ENCODE measurements at places on chromosomes 4 and X.
A peak's percentile ranks its signal among the peaks of the same experiment; 100 is the strongest.

DNA sequence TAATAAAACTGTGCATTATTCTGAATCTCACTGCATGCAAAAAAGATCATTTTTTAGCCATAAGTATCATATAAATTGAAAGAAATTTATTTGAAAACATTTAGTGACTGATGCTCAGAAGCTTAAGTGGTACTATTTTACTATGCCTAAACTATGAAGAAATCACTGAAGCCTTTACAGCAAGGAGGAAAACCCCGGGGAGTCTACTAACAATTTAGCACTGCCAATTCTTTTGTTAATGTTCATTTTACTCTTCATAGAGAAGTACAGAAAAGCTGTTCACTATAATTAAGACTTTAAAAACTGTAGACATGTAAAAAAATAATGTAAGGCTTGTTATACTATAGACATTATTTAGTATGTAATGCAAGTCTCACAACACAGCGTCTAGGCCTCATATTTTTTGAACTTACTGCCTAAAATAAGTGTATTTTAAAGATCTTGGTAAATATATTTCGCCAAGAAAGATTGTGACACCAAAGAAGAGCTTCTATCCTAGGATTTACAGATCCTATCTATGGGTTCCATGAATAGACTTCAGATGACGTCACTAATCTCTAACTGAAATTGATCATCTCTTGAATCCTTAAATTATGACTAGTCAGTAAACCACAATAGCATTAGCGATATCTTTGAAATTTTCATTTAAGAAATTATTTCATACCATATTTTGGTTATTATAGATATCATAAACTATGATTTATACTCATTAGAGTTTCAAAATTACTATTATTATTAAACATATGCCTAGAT, 602.5 kb downstream of the TMA16 start:
- no peak for DNase-seq

DNA sequence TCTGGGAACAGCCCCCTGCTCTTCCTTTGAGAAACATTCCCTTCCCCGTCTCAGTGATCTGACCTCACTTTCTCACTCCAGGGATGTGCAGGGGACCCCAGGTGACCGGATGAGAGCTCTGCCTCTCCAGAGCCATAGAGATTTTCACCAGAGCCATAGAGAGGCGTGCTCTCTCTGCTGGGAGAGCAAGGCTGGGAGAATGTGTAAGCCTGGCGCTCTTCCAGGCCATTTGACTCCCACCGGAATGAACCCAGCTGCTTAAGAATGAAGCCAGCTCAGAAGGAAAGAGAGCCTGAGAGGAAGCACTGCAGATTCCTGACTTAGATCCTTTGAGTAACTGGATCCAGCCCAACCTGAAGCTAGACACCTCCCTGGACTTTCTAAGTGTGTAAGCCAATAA, 106.4 kb downstream of the DHX15 start:
- DNase-seq = peak; percentile 76

DNA sequence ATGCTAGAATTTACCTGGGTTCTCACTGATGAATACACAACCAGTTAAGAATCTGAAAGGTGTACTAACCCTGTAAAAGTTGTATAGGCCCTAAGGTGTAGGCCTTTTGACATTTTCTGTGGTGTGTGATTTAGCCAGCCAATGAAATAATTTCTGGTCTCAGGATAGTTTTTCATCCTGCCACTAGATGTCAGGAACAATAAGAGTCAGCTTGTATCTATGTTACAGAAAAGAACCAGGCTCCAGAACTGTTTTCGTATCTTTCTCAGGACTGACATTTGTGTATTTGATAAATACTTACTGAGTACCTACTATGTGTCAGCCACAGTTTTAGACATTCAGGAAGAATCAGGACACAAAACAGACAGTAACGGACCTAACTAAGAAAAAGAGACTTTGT, 673.6 kb upstream of the TENM3 start:
- peak; percentile 36 for DNase-seq

DNA sequence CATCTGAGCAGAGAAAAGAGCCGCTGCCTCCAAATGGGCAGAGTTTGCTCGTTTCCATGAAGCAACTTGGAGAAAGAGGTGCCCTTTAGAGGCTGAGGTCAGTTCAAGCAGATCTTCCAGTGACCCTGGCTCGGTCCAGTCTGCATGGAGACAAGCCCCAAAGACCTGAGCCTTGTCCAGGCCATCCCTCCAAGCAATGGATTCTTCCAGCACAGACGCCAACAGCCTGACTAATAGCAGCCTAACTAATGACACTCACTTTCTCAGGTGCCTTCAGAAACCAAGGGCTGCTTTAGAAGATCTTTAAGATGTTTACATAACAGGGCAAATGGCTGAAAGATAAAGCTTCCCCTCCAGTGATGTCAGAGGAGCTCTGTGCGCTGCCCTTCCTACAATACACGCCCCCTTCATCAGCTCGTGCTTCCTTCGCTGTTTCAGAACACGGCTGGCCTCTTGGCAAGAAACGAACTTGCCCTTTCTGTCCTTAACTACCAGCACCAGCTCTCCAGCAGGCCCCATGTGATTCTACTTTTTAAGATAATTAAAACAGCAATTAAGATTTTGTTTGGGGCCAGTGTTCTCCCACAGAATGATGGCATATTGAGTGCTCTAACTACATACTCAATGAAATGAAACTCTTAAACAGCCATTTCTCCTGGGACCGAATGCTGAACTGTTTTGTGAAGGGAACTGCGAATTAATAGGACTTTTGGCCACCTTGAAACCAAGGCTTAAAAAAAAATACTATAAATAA, 119.0 kb downstream of the GPR143 start:
- DNase-seq = no peak

- no peak for DNase-seq
These were observed 55.4 kb downstream of the ZFX start for GRCh38 chrX:24204958-24205357.
